SHP77 treated with DMSO at 0.1 percent for 48 hours (cell line): ENCODE measurements at places on chromosomes 5 and 9.

- no peak for DNase-seq
Observed at GRCh38 chr5:50759526-50760270, 93.3 kb downstream of the PARP8 start.

GRCh38 chr5:67234671-67235176, 38.1 kb upstream of the CD180 start:
- DNase-seq = peak; percentile 8

GRCh38 chr9:131590449-131590848, 45.1 kb downstream of the PRRT1B start:
- DNase-seq = no peak

- no peak for DNase-seq
Observed at GRCh38 chr9:77533671-77534070, 114.5 kb downstream of the GNA14 start.

GRCh38 chr9:134625361-134626068, 16.1 kb upstream of the COL5A1 start:
- DNase-seq = no peak

DNA sequence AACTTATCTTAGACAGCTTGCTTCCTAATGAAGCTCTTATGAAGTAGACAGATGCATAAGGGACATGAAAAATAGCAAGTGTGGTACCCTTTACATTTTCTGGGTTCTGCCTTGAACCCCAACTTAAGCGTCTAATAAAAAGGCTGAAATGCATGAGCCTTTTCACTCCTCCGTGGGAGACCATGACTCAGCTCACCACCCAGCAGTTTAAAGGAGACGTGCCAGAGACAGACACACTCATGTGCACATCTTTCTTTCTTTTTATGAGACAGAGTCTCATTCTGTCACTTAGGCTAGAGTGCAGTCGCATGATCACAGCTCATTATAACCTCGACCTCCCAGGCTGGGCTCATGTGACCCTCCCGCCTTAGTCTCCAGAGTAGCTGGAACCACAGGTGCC, 22.3 kb downstream of the CTXN3 start:
- DNase-seq = no peak

DNA sequence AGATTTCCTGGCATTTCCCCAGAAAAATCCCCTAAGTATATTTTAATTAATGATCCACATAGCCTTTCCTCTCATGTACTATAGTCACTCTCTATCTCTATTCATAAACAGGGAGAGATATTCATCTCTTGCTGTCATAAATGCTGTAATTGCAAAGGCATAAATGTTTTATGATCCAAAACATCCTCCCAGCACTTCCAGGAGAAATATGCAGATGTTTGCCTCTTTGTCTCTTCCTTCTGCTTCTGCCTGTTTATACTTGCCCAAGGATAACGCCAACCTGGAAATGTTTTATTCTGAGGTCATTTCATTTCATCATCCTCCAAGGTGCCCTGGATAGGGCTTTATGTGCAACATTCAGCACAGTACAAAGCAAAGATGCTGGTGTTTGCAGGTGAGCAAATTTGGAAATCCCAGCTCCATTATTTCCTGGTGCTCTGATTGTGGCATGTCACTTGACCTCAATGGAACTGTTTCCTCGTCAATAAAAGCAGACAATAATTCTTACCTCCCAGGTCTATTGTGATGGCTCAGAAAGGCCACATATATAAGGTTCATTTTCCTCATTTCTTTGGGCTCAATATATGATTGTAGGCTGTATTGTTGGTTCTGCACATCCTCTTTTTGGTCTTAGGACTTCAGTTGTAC, 6.9 kb downstream of the TNFSF15 start:
- DNase-seq = no peak

DNA sequence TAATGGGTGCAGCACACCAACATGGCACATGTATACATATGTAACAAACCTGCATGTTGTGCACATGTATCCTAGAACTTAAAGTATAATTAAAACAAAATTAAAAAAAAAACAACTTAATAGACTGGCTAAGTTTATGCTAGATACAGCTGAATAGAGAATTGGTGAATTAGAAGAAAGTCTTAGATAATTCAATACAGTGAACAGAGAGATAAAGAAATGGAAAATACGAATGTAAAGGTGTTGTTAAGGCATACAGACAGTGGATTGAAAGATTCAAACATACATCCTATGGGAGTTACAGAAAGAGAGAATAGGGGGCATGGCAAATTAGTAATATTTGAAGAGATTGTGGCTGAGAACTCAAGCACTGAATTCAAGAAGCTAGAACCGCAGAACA, 75.4 kb downstream of the RASGRF2 start:
- no peak for DNase-seq

DNA sequence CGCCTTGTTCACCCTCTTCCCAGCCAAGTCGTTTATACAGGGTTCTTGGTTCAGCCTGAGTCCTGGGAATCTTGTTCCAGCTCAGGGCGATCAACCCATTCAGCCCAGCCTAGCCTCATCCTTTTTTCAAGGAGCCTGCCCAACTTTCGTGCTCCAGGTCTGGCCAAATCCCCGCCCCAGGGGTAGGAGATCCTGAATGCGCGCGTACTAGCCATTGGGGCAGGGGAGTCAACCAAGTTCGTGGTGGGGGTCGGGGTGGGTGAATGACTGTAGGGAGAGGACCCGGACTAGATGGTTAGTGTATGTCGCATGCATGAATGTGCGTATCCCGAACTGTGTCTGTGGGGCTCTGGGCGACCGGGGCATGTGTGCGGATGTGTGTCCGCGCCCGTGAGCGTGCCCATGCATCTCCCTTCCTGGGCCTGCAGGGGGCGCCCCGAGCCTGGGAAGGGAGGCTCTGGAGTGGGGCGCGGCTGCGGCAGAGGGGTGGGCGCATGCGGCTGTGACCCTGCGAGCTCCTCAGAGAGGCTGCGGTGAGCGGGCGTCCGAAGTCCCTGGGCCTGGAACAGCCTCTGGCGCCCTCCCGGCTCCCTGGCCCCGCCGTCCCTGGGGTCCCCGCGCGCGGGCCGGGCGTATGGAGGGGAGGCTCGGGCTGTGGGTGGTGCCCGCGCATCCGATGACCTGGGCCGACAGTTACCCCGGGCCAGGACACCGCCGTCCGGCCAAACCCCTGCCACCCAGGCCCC, 8.7 kb downstream of the CCL21 start:
- DNase-seq = peak; percentile 0

DNA sequence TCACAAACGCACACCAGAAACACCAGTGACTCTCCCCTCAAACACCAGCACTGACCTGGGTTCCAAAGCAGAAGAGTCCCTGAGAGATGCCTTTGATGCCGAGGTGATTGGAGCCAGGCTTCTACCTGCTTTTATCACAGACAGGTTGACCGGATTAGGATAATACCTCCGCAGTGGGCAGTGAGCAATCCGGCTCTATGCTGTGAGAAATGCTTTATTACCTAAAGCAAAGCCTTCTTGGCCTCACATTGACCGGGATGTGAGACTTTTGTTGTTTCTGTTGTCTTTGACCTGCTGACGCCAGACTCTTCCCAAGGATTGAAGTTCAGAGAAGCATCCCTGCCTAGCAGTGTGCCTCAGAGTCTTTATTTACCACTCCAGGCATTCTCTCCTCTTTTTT, 320.3 kb upstream of the CLINT1 start:
- no peak for DNase-seq

GRCh38 chr5:4113905-4114304, 518.3 kb downstream of the IRX1 start:
- DNase-seq = no peak

GRCh38 chr5:108720391-108720790, 27.3 kb upstream of the FER start:
- DNase-seq = no peak

DNA sequence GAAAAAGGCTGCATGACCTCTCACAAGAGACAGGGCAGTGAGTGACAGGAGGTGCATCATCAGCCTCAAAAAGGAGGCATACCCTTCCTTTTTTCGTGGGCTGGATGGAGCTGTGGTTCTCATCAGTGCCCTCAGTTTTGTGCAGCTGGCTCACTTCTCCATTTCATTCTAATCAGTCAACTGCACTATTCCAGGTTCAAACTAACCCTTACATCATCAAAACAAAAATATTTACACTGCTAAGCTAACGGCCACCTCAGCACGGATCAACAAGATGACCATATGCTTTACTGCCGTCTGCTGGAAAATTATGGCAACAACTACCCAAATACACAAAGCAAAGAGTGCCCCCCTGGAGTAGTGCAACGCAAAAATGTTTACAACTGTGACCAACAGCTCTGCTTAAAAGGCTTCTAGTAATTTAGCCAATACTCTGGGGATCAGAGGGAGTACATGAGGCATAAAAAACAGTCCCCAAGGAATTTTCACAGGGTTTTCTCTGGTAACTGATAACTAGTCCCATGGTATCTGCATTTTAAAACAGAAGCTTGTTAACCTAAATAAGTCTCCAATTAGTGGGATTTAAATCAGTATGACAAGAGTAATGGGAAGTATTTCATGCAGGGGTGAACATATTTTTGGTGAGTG, 10.8 kb downstream of the KCNV2 start:
- DNase-seq = peak; percentile 2

GRCh38 chr9:95504053-95504963, 12.5 kb downstream of the PTCH1 start:
- DNase-seq = no peak

DNA sequence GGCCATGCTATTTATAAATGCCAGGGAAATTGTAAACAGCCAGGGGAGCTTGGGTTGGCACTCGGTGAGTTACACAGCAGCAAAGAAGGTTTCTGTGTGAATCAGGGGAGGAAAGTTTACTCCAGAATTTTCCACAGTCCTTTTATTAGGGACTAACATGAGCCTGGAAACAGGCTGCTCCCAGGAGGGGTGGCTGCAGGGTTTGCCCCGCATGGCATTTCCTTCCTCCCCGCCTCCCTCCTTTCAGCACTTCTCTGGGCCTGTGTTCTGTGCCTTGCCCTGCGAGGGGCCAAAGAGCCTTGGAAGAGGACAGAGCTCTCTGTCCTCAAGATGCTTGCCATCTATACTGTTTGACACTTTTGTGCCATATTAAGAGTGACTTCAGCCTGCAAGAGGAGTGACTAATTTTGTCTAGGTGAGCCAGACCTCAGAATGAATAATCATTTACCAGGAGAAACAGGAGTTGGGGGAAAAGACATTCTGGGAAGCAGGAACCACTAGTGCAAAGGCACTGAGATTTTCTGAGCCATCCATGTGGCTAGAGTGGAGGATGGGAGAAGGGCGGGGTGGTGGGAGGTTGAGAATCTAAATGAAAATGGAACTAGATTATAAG, 1.8 kb downstream of the GSN start:
- no peak for DNase-seq

DNA sequence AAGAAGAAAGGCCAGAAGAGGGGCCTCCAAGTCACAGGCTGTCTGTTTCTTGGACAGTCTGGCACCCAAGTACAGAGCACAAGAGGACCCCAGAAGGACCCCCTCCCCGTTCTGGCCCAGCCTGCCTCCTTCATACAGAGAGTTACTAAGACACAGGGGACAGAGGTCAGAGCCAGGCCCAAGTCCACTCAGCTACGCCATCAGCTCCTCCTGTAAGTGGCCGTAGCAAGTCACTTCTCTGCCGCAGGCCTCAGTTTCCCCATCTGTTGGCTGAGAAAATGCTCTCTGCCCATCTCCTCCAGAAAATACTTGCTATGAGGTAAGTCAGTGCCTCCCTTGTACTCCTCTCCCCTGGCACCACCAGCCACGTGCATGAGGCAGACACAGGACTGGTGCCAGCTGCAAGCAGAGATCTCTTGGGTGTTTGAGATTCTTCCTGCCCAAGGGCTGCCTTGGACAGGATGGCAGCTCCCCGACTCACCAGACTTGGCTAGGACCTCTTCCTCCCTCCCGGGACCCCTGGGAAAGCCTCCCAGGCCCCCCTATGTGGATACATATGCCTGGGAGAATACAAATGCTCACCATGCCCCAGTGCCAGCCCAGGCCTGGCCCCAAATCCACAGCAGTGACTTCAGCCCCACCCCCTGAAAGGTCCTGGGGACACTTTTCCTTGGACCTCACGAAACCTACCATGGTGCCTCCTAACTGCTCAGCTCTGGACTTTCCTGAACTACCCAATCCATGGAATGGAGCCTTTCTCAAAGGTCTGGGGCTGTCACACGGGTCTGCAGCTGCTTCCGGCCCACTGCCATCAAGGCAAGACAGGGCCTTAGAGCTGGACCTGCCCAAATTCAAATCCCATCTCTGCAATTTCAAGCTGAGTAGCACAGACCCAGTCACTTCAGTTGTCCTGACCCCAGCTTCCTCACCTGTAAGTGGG, 5.1 kb downstream of the EEIG1 start:
- DNase-seq = no peak

GRCh38 chr9:22693156-22693555, 246.5 kb downstream of the DMRTA1 start:
- no peak for DNase-seq

DNA sequence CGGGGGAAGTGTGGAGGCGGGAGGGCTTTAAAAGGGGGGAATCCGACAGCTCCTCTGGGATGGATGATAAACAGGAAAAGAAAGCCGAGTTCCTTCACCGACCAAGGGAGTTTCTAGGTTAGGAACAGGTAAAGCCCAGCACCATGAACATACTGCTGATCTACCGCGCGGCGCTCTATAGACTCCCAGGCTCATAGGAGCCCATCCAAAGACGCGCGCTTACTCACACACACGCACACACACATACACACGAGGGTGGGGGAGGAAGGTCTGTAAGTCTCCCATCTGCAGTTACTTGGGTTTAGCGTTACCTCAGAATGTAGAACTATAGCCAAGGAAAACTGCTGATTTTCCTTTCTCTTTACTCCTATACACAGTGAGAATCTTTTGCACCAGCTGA, 2.6 kb upstream of the GABRB2 start:
- no peak for DNase-seq

DNA sequence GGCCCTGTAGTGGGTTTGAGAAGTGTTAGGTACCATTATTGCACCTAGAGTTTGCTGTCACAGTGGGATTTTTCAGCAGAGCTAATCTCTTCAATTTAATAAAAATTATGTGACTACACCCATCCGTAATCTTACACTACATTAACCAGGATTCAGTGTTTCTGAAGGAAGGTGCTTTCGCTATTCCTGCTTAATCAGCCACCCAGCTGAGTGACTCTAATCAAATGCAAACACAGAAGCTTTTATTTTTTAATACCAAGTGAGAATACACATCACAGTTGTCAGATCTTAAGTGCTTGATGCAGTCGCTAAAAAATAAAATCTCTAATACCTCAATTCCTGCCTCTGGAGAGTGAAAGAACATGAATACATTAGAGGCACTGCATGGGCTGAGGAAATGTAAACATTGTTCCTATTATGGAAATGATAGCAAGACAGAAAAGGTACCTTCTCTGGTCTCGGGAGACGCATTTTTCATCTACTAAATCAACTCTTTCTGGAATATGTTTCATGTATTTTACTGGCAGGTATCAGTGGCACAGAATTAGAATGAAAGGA, 125.7 kb downstream of the SEMA6A start:
- DNase-seq = no peak

DNA sequence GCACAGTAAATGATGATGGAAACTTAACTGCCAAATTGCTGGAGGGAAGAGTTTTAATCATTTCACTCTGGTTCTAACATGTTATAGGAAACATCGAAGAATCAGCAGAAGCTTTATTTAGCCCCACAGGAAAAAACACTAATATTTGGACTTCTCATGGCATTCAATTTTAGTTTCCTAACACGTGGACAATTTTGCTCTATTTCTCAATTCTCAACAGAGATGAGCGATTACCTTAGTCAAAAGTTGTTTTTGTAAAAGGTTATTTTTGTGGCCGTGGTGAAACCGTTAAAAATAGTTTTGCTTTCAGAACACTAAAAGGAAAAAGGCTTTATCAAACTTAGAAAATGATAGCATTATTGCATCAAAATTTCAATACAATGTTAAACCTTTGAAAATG, 235.2 kb downstream of the PLK2 start:
- DNase-seq = no peak

GRCh38 chr9:33942471-33943083, 106.1 kb downstream of the UBAP2 start:
- DNase-seq = no peak

- DNase-seq = peak; percentile 24
Observed at GRCh38 chr9:136036050-136036449, 59.0 kb downstream of the NACC2 start.
